Activated CD4-positive, alpha-beta T cell treated with anti-CD3 and anti-CD28 coated beads, Interleukin-2, amount 10 ng/mL, durations not matched to agents 7 days and 5 days (primary cell): ENCODE measurements at places on chromosomes 5 and 9. TPM values are rescaled to one million over a fixed set of nuclear protein-coding genes. Genes with fewer than 3 reads are reported as not detected.

Gene UNC5A
- not detected for total RNA-seq

Gene SAXO1
- total RNA-seq = 0.10 TPM

Gene FNBP1
- 206 TPM for total RNA-seq

Gene IFNA2
- total RNA-seq = not detected

Gene DNAI1
- total RNA-seq = not detected

Gene CDHR2
- total RNA-seq = 2.4 TPM

- DNase-seq = no peak
Measured at GRCh38 chr5:93512799-93513198, 68.2 kb downstream of the NR2F1-AS1 start.

DNA sequence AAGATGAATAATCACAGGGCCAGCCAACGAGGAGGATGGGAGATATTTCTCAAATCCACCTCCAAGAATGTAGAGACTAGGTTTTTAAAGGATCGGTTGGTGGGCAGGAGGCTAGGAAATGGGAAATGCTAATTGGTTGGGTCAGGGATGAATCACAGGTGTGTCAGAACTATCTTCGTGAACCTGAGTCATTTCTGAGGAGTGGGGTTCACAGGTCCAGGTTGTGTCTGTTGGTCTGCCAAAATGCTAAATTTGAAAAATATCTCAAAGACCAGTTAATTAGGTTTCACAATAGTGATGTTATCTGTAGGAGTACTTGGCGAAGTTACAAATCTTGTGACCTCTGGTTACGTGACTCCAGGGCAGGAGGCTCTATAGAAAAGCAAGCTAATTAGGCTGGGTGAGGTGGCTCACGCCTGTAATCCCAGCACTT lies 2.6 kb upstream of the PLAA start:
- no peak for DNase-seq

GRCh38 chr9:87096506-87096905 lies 149.2 kb upstream of the GAS1 start:
- DNase-seq = no peak

DNA sequence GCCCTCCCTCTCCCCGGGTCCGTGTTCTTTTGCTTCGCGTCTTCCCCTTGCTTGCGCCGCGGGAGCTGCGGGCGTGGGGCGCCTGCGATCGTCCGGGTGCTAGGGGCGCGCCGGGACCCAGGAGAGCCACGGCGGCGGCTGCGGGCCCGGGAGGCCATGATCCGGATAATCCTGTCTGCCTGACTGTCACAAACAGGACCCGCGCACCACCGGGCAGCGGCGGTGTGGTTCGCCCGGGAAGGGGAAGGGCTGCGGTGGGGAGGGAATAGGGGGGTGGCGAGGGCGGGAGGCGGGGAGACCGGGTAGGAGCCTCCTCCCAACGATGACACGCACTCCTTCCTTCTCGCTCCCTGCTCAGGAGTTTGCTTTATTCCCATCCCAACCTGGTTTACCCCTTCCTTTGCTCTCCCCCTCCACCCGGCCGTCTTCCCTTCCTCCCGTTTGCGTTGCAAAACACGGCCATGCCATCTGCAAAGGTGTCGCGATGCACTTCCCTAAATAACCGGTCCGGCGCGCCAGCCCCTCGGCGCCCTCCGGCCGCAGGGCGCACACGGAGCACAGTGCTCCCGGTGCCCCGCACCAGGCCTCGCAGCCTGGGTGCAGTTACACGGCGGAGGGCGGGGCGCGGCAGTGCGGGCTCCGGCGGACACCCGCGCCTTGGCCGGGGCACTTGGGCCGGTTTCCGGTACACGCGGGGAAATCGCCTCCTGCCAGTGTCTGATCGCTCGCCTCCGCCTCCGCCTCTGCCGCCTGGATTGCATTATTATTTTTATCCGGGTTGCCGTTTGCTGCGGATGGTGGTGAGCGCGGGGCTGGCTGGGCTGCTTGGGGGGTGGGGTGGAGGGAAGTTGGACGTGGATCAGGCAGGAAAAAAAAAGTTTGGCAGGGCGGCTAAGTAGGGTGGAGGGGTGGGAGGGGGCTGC lies 1.5 kb downstream of the SMARCA2 start:
- DNase-seq = peak; percentile 67

DNA sequence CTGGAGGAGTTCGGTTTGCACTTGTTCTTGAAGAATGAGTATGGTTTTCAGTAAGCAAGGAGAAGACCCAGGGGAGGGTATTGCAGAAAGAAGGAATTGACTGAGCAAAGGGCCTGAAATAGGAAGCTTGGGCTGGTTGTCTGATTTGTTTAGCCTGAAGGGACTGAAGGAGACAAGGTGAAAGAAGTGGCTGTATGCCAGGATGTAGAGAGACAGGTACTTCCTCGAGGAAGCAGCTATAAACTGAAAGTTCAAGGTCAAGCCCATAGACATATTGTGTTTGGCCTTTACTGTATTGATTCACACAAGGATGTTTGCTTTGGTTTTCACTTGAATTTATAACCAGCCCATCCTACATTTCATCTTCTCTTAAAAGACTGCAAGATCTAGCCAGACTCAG lies 183.1 kb downstream of the PALM2AKAP2 start:
- no peak for DNase-seq

DNA sequence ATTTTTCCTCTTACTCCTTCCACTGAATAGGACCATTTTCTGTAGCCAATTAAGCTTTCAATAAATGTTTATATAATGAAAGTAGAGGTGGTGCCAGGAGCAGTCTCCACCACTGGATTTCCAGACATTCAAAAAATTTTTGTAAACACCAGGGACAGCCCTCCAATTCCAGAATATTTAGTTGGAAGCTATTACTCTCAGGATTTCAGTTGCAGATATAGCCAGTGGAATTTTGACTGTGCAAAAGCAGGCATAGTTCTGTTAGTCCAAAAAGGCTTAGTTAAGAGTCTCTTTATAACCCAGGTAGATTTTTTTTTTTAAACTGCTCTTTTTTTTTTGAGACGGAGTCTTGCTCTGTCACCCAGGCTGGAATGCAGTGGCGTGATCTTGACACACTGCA lies 138.1 kb upstream of the DMRT1 start:
- no peak for DNase-seq

DNA sequence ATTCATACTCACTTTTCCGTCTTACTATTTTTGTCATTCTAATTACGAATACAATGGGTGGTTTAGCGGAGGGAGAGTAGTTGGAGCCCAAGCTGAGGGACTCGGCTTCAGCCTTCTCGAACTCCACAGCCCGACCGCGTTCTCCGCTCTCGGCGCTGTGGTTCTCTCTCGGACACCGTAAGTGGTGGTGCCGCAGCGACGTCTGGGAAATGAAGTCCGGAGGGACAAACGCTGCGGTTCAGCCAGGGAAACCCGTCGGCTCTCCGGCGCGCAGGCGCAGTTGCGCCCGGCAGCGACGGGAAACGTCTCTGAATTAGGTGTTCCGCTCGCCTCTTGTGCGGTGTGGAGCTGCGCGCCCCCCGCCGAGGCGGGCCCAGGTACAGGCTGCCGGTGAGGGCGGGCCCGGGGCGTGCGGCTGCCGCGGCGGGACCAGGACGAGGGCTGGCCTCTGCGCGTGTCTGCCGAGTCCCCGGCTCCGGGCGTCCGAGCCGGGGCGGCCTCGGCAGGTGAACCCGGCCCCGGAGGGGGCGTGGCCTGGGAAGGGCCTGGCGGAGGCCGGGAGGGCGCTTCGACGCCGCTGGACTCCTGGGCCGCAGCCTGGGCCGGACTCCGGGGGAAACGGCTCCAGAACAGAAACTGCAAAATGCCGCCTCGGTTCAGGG lies at the start of gene ZNF879:
Gene ZNF879, plus strand, starts transcription at position 277 of the 662 bp plus-strand sequence. CDS start 1,201 bp downstream, outside the sequence.
- DNase-seq = peak; percentile 93

DNA sequence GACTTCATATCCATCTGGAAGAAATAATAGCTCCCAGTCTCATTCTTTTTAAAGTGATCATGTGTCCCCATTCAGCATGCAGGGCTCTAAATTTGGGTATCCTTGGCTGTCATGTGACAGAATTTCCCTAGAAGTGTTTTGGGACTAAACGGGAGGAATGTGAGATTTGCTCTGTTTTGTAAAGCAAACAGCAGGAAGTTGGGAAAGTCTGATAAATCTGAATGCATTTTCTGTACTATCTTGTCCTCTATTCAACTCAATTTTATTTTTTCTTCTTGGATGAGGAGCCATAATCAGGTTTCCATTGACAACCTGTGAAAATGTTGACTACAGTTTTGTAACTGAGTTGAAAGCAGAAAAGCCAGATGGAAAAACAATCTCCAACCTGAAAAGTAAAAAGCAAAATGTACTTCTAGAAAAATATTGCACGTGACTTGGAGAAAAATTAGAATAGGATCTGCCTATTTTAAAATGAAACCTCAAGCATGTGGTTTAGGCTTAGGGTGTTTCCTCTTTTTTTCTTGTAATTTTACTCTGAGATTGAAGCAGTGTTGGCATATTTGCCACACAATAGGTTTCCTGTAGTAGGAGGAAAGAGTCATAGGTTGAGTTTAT lies 76.2 kb upstream of the IL6ST start:
- DNase-seq = peak; percentile 32

GRCh38 chr5:75340714-75341478 lies 3.9 kb downstream of the HMGCR start:
- no peak for DNase-seq

DNA sequence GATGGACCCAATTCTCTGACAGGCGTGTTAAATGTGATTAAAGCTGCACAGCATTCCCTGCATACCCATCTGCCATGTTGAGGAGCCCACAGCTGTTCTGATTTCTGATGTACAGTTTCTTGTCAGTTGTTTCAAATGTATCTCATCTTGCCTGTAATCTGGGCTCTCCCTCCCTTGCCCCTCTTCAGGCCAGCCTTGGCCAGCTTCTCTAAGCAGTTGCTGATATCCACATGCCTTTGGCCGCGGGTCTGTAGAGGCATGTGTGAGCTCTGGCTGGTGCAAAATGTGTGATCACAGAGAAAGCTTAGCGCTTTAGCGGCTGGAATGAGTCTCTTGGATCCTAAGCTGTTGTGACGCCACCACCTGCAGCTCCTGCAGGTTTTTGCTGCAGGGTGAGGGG lies 332.0 kb downstream of the MLLT3 start:
- DNase-seq = no peak

DNA sequence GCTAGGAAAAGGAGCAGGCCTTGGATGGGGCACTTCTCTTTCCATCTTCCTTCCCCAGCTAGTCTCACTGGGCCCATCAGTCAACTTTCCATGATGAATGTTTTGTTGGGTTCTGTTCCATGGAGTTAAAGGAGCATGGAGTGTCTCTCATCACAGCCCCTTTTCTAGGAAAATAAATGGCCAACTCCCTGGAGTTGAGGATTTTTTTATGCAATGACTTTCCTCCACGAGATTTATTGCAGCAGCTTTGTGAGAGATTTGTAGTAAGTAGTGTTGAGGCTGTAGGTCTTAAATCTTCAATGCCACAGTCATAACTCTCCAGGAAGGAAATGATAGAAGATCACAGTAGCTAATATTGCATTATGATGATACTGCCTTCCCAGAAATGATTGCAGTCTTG lies 45.6 kb upstream of the SLC44A1 start:
- no peak for DNase-seq

GRCh38 chr5:136032564-136032963 lies 3.8 kb downstream of the TGFBI start:
- DNase-seq = no peak

DNA sequence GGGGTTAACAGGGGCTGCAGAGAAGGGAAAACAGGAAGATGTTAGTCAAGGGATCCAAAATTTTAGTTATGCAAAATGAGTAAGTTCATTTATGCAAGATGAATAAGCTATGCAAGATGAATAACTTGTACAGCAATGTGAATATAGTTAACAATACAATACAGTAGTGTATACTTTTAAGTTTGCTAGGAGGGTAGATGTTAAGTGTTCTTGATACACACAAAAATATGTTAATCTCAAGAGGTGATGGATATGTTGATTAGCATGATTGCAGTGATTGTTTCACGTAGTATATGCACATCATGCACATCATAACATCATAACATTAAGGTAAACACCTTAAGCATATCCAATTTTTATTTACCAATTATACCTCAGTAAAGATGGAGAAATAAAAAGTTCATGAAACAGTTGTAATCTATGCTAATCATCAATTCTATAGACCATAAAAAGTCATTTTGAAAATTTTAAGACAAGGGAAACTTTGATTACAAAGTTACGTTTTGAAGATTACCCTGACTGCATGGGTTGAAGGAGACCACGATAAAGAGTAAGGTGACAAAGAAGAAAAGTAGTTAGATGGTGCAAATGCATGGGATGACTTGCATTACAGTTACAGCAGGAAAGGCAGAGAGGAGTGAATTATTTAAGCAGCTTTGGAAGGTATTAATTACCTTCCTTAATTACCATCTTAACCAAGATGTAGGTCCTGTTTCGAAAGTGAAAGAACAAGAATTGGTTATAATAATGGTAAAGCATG lies 31.4 kb downstream of the FAM174A start:
- no peak for DNase-seq

GRCh38 chr5:171676286-171676944 lies 109.2 kb upstream of the SMIM23 start:
- DNase-seq = no peak

DNA sequence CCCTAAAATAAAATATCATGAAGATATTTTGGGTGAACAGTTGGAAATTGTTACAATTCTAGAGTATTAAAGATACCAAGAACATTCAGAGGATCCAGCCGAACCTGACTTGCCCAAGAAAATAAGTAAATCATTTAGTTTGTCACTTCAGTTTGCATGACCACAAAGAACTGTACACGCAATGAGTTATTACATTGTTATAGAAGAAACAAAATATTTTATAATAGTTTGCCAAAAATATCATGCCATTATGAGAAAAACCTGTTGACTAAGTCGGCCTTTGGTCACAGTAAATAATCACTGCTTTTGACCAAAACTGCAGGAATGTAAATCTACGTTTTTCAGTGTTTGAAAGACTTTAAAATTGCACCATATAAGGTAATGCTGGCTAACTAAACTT lies 27.9 kb downstream of the TRIO start:
- DNase-seq = no peak

DNA sequence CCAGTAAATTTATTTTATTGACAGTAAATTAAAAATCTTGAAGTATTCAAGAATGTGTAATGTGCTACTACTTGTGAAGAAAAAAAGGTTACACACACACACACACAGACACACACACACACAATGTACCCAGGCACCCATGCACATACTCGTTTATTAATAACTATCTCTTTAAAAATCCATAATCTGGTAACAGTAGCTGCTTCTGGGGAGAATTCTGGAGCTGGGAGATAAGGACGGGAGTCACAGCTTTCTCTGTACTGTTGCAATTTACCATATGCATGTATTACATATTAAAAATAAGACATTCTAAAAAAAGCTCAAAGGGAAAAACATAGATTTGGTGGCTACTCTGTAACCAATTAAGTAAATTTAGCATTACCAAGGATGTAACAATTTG lies 7.9 kb upstream of the C1QTNF2 start:
- no peak for DNase-seq

GRCh38 chr5:40391642-40392041 lies 288.1 kb upstream of the PTGER4 start:
- DNase-seq = no peak

- no peak for DNase-seq
Measured at GRCh38 chr5:150945486-150945885, 40.7 kb upstream of the ZNF300 start.

DNA sequence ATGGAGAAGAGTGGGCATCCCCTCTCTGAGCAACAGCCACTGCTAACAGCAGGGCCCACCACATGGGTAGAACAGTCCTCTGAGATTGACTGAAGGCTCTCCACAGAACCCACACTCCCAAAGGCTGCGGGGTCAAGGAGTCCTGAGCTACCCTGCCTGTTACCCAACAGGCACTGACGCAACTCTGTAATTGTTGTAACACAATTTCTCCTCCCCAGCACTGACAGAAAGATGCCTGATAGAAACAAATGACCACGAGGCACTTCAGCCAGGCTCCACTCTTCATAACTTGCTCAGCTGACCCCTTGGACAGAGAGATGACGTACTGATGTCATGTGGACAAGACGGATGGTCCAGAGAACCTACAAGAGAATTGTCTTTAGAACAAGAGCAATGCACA lies 220.7 kb downstream of the SPOCK1 start:
- no peak for DNase-seq
